Smooth muscle cell of the brain vasculature (primary cell): ENCODE measurements at places on chromosomes 1 and 21.
A peak's percentile ranks its signal among the peaks of the same experiment; 100 is the strongest.

DNA sequence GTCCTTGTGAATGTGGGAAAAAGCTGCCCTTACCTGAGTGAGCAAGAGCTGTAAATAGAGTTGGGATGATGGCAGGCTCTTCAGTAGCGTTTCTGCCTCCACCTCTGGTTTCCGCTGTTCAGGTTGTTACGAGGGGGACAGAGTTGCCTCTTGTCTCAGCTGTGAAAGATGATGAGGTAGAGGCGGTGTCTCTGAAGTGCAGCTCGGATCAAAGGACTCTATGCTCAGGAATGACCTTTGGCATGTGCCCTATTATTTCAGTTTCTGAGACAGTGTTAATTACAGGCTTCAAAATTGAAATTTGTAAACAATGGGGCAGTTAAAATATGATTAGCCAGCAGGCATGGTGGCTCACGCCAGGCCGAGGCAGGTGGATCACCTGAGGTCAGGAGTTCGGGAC, 70.3 kb downstream of the VPS26C start:
- DNase-seq, result no peak

GRCh38 chr1:180173451-180173850, 18.8 kb downstream of the QSOX1 start:
- no peak for DNase-seq

DNA sequence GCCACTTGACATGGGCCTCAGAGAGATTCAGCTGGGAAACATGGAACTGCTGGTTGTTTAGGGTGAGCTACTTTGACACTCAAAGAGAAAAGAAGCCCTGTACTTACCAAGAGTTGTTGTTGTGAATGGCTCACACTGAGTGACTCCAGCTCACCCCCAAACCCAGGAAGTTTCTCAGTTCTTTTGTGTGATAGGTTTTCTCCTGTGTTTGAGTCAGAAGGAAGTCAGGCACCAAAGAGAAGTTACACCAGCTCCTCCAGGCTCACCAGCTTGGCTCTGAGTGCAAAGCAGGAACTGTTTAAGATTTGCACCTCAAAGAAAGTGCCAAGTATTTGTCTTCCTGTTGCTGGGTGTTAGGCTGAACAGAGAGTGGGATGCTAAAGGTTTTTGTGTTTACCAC, 111.2 kb upstream of the PROX1 start:
- DNase-seq, result no peak

- DNase-seq, result no peak
These were observed 58.4 kb upstream of the PAX7 start for GRCh38 chr1:18572022-18572880.

- no peak for DNase-seq
These were observed 27.9 kb downstream of the ARHGEF16 start for GRCh38 chr1:3482378-3482849.

GRCh38 chr1:26278303-26278702, 1.6 kb upstream of the SH3BGRL3 start:
- DNase-seq, result peak; percentile 54

DNA sequence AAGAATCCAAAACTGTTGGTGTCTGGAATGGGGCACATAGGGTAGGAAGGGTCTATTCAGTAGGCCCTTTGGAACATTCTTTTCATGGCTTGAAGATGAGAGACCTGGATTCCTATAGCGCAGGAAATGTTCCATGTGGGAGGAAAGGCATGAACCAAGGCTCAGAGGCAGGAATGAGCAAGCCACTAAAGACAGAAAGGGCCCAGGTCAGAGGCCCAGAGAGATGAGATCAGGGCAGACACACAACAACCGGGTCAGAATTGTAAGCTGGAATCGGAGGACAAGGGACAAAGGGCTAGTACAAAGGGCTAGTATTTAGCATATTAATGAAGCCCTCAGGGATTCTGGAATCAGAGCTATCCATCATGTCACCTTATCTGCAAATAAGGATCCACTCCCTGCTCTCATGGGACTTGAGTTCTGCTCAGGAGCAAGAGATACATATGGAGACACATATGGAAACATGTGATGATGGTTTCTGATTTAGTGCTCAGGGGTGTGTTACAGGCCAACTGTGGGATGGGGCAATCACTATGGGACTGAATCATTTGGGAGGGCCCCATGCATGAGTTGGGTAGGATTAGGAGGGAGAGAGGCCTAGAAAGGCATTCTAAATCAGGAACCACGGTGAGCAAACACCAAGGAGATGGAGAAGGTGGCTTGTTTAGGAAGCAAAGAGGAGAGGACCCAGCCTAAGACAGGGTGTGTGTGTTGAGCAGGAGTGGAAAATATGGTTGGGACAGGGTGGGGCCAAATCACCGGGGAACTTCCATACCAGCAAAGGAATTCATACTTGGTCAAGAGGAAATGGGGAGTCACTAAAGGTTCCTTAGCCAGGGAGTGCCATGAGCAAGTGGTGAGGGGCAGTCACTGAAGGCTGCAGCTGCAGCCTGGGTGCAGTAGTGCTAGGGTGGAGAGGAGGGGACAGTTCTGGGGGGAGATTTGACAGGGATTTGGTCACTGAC, 8.6 kb downstream of the NECTIN4 start:
- no peak for DNase-seq

- no peak for DNase-seq
These were observed 8.3 kb downstream of the ELF3 start for GRCh38 chr1:202018468-202019234.

- DNase-seq, result no peak
These were observed 167.3 kb downstream of the ZZZ3 start for GRCh38 chr1:77514921-77515776.

- no peak for DNase-seq
These were observed 2.8 kb downstream of the UBE2J2 start for GRCh38 chr1:1270813-1271212.

GRCh38 chr1:166884040-166884642, 8.1 kb upstream of the TADA1 start:
- DNase-seq, result no peak
